Stimulated activated naive CD4-positive, alpha-beta T cell treated with Interleukin-2 at 50 U/mL for 16 hours (primary cell): ENCODE measurements at places on chromosomes 3 and 15.

GRCh38 chr3:125139386-125139785 is 73.2 kb downstream of the SLC12A8 start:
- no peak for DNase-seq

- DNase-seq, result no peak
Measured at GRCh38 chr3:175552929-175553328, 693.8 kb downstream of the NAALADL2 start.

DNA sequence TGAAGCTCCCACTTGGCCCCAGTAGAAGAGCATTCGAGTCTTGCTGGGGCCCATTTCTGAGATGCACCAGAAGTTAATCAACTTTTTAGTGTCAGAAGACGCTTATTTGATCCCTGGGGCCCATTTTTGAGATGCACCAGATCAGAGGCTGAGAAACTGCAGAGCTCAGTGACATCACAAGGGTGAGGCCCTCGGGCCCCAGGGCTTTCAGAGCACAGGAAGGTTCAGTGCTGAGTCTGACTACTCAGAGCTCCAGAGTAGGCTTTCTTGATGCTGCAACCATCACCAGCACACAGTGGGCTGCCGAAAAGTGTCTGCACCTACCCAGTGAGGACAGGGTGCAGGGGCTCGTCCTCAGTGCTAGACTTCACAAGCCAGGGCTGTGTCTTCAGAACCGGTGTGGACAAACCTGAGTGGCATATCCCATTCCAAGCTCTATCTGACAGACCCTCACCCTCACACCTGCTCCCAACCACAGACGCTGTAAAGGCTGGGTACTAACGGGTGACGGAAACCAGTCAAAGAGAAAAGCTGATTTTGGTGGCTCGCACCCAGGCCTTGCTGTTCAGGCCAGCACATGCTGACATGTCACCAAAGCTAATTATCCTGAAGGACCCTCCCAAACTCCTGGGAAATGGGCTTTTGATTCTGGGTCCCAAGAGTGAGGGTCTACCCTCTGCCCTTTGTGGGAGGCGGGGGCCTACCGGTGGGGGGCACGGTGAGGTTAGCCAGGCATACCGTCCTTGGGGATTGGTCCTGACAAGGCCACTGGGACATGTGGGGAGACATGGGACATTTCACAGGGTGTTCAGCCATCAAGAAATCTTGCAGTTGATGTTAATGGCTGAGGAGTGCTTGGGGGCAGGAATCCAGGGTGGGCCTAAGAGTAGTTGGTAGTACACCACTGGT is 83.0 kb downstream of the PDCD6IP start:
- no peak for DNase-seq

- DNase-seq, result no peak
Measured at GRCh38 chr3:11565932-11566331, 77.8 kb downstream of the VGLL4 start.

- no peak for DNase-seq
Measured at GRCh38 chr3:138767498-138768104, 67.1 kb downstream of the PIK3CB start.

GRCh38 chr3:194632226-194632808 is 902 bp downstream of the TMEM44 start:
- no peak for DNase-seq

- no peak for DNase-seq
Measured at GRCh38 chr3:133452641-133453319, 52.9 kb downstream of the BFSP2 start.

GRCh38 chr15:39587096-39587721 is 6.3 kb downstream of the THBS1 start:
- no peak for DNase-seq

GRCh38 chr3:187781001-187781400 is 35.7 kb upstream of the BCL6 start:
- no peak for DNase-seq

DNA sequence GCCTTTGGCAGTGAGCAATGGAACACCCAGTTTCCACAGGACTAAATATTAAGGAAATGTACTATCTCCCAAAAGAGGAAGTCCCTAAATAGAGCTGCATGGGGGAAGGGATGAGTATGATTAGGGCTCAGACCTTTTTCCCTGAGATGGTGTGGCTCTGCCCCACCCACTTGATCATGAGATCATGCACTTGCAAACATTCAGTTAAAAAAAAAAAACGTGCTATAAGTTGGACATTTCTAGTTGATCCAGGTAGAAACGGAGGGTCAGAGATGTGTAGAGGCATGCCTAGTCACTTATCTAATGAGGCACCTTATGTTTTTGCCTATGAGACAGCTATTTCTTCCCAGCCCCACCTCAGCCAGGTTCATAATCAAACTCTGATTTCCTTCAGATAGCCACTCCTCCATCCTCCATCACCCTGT is 24.5 kb upstream of the SSR3 start:
- DNase-seq, result no peak
